ENCODE measurements at places on chromosomes 4 and X.

GRCh38 chr4:149549911-149550310, 265.7 kb downstream of the IQCM start:
- no peak for DNase-seq

GRCh38 chrX:26414534-26414933, 198.6 kb downstream of the MAGEB5 start:
- DNase-seq = no peak

- DNase-seq = no peak
These were observed 60.0 kb downstream of the FHDC1 start for GRCh38 chr4:152996111-152996571.

DNA sequence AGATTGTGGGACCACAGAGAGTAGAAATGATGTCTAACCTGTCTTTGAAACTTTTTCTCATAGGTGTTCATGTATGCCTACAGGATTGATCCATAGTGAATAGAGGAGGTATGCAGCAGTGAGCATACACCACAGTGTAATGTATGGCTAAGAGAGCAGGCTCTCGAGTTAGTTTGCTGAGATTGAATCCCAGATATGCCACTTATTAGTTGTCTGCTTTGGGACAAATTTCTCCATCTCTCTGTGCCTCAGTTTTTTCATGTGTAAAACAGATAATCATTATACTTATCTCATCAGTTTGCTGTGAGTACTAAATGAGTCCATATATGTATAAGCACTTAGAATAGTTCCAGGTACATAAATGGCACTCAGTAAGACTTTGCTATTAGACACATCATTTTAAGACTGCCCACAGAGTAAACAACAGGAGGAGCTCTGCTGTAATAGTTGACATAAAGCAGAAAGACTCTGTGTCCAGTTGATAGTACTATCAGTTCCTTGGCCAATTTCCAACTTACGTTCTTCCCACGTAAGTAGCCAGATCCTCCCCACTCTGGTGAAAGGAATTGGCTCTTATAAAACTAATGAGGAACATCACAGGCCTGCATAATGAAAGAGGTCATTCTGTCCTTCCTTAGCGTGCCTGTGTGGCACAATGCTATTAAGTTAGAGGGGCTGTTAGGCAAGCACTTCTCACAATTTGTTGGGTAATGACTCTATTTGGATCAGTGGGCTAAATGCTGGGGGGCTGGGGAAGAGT, 20.7 kb upstream of the RNF150 start:
- DNase-seq = no peak

DNA sequence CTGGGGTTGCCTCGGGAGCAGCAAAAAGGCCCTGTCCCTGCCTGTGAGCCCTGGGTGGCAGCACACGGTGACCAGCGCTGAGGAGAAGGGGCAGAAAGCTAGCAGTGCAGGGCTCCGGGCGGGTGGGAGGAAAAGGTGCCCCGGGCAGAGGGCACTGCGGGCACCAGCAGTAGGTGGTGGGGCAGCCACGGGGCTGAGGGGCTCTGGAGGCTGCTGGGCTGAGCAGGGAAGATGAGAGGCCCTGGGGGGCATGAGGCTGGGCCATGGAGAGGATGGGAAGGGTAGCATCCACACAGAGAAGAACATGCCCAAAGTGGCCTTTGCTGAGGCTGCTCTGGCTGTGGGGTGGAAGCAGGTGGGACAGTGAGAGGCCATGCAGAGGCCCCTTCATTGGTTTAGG, 67.5 kb upstream of the NKX1-1 start:
- no peak for DNase-seq

DNA sequence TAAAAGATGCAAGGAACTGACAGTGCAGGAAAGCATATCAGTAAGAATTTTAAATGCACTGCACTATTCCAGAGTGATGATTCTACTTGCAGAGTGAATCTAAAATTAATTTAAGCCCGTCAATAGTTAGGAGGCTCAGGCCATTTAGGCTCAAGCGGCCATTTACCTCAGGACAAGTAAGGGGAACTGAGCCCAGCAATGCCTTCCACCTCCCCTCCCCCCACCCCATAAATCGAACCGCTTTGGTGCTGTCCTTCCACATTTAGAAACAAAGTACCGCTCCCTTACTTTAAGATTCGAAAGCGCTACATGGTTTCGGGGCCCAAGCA, 665 bp downstream of the RBM41 start:
- no peak for DNase-seq

DNA sequence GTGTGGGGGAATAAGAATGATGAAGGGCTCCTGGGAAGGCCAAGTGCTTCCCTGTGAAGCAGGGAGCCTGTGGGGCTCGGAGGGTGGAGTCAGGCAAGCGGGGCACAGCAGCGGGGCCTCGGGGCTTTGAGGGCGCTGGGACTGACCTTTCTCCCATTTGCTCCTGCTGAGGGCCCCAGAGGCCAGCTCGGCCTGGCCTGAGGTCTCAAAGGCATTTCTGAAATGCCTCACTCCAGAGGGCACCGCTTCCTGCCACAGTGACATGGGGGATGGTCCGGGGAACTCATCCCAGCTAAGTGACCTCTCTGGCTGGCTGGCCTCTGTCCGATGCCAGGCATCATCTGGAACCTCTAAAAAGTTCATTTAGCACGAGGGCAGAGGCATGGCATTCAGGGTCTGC, 98.8 kb upstream of the STX18 start:
- DNase-seq = no peak

- no peak for DNase-seq
These were observed 952 bp downstream of the ARSD start for GRCh38 chrX:2928191-2928582.

GRCh38 chr4:38605753-38606586, 58.0 kb upstream of the KLF3 start:
- no peak for DNase-seq

DNA sequence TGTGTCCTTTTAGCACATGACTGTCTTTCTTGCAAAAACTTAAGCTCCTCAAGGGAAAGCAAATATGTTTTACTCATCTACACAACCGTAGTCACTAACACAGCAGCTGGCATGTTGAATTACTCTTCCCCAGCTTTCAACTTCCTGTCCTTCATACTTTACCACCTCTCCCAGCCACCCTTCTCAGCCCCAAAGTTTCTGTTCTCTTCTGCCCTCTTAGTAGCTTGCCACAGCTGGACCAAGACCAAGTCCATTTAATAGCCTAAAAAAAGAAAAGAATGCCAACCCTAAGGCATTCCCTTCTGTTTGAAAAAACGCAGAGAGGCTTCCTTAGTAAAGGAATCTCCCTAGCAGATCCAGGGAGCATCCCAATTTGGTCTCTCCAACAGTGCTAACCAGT, 36.8 kb downstream of the SRPX2 start:
- DNase-seq = no peak

DNA sequence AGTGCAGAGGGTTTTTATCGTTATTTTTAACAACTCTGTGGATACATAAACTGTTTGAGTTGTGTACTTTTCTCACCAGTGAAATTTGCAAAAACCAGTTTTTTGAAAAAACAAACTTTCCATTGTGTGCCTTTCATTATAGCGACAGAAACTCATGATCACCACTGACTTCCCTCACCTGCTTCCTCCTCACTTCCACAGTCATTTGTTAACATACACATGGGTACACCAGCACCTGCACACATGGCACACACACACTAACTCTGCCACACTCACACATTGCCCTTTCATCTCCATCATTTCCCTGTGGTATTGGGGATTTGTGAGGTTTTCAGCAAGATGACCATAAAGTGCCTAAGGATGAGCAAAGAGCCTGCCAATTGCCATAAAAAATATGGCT, 20.6 kb downstream of the CLDN22 start:
- DNase-seq = no peak

DNA sequence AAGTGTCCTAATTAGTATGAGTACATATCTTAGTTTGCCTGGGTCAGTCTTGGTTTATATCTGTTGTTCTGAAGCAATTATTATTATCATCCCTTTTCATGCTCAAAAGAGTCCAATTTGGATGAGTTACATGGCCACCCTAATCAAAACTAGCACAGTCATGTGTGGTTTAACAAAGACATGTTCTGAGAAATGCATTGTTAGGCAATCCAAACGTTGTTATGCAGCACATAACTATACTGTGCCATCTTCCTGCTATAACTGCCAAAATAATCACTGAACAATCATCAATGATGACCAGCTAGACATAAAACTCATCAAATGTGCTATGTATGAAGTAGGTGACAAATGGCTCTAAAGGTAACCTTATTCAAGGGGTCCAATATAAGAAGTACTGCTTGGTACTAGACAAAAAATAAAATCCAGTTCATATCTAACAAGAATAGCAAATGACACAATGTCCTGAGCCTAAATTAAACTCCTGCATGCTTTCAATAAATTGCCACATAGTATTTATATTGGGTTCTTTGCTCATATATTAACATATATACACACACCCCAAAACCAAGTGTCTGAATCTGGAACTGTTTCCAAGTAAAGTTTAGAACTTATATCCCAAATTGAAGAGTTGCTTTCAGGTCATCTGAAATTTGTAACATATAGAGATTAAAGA, 41.9 kb downstream of the CNOT6L start:
- no peak for DNase-seq

- no peak for DNase-seq
These were observed 195.9 kb downstream of the CHM start for GRCh38 chrX:85851418-85851817.

- no peak for DNase-seq
These were observed 4.0 kb upstream of the ZNF518B start for GRCh38 chr4:10461091-10461849.

- DNase-seq = no peak
These were observed 45.8 kb upstream of the MSANTD1 start for GRCh38 chr4:3202836-3203820.

DNA sequence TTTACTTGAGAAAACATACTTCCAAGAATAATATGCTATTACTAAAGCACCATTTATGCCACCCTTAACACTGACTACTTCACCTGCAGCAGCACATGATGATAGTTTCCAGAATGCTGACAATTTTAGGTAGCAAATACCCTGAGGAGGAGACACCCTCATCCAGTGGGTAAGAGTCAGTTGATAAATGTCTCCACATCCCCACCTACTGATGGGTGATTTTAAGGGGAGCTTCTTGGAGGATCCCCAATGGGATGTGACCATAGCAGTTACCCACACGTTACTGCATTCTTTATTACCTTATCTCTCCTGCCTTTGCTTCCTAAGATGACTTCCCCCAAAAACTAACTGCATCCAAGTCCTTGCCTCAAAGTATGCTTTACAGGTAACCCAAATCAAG, 131.2 kb upstream of the SMARCAD1 start:
- no peak for DNase-seq

- DNase-seq = no peak
These were observed 274.5 kb downstream of the ADGRA3 start for GRCh38 chr4:22241415-22241814.

DNA sequence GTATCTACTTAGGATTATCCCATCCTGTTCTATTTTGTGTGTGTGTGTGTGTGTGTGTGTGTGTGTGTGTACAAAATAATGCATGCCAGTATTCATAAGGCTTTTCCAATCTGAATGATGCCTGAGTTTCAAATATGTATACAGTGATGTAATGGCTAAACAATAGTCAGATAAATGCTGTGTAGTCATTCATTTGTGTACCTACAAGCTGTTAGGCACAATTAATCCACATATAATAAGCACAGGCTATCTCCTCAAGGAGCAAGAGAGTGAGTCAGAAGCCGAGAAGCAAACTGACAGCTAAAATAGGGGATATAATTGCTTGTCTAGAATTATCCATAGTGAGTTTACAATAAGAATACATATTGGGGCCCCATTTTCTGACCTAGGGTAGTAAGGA, 15.7 kb downstream of the DMD start:
- no peak for DNase-seq

DNA sequence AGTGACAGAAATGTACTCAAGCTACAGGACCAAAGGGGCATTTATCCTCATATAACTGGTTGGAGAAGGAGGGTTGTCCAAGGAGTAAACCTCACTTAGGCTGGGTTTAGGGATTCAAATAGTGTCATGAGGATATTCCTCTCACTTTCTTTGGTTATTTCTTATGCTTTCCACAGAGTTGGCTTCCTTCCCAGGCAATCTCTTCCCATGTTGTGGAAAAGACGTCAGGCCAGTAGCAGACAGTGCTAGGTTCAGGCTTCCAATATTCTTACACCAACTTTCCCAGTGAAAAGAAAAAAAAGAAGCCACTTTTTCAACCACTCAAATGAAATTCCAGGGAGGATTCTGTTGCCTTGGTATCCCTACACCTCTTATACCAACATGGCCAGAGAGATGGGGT, 653.0 kb downstream of the C4orf33 start:
- no peak for DNase-seq

Data from epithelial cell of prostate (primary cell).